ENCODE measurements at places on chromosomes 1 and 21.

DNA sequence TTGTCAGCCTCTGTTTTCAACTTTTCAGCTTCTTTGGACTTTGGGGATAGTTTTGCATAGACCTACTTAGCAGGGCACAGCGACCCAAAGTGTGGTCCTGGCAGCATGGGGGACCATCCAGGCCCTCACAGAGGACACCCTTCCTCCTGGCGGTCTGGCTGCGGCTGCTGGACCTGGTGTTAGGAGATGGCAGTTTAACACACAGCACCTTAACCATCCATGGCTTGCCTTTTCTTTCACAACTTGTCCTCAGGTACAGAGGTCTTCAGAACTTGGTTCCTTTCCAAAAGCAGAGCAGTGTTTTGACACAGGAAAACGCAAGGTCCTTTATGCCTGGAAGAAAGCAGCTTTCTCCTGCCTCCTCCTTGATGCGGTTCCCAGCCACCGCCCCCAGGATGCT lies 68.1 kb downstream of the RHOU start:
- no peak for DNase-seq

DNA sequence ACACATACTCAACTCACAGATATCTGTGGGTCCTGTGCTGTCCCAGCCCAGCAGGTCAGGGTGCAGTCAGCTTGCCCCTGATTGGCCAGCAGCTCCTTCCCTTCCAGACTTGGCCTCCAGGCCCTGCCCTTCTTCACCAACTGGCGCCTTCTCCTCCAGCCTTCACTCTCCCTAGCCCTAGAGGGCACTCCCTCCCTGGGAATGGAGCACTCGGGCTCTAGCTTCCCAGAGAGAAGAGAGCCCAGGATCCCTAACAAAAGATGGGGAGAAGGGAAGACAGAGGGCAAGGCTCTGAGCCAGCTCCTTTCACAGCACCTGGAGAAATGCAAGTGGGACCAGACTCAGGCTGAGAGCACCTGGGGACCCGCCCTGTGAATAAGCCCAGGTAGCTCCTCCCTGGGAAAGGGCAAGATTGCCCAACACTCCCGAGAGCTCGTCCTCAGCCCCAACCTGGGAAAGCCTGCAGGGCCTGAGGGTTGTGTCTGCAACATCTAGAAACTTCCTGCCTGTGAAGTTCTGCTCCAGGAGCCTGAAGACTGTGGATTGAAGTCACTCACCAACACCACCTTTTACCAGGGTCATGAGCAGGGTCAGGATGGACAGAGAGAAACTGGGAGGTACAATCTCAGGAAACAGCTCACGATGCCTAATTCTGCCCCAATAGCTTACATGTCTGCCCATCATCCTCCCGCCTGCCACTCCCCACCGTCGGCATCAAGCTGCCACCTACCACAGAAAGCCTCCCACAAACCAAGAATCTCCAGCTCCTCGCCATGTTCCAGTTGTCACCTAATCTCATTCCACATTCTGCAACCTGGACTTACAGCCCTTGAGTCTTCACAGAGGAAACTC lies at the start of gene PGLYRP4:
Gene PGLYRP4, minus strand, starts transcription at position 331 of the 852 bp plus-strand sequence. CDS start 909 bp downstream, outside the sequence.
- no peak for DNase-seq

- DNase-seq, result no peak
Measured at GRCh38 chr1:101587741-101588140, 350.9 kb downstream of the S1PR1 start.

DNA sequence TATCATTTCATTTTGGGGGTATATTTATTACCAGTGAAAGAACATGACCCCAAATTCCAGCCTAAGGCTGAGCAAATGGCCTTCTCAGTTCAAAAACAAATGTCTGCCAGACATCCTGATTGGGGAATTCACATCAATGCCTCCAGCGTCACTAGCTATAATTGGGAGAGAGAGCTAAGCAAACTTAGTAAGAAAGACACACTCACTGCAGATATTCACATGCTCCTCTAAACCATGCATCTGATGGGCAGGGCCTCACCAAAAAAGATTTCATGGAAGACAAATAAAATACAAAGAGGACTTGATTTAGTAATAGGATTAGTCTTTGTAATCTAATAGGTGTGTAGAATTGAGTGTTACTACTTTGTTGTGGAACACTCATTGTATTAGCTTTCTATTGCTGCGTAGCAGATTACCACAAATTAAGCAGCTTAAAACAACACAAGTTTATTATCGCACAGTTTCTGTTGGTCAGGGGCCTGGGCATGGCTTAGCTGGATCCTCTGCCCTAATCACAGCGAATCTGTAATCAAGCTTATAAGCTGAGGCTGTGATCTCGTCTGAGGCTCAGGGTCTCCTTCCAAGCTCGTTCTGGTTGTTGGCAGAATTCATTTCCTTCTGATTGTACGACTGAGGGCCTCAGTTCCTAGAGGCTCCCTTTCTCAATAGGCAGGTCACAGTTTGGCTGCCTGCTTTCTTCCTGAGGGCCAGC lies 243.0 kb downstream of the PBX1 start:
- no peak for DNase-seq

- DNase-seq, result no peak
Measured at GRCh38 chr1:75470448-75470847, 140.5 kb downstream of the SLC44A5 start.

GRCh38 chr1:90730243-90731022 lies 13.3 kb upstream of the BARHL2 start:
- no peak for DNase-seq

GRCh38 chr1:26153966-26154532 lies 4.8 kb upstream of the FAM110D start:
- no peak for DNase-seq

- DNase-seq, result no peak
Measured at GRCh38 chr1:66951513-66951912, 26.7 kb downstream of the MIER1 start.

DNA sequence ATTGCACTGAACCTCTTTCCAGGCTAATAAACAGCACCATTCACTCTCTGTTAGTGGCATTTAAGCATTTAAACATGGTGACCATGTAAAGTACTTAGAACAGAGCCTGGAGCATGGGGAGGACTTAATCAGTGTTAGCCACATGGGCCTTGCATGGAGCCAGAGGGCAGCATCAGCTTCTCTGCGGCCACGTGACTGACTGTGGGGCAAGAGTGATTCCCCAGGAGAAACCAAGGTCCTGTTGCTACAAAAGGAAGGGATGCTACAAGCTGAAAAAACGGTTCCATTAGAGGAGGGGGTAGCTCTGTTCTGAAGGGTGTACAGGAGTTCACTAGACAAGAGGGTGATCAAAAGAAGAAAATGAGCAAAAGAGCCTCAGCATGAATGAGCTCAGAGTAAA lies 256.8 kb downstream of the MATN1 start:
- DNase-seq, result no peak

- DNase-seq, result no peak
Measured at GRCh38 chr1:85393490-85393889, 71.5 kb downstream of the DDAH1 start.

GRCh38 chr1:245894843-245895242 lies 612.2 kb downstream of the SMYD3 start:
- DNase-seq, result no peak

DNA sequence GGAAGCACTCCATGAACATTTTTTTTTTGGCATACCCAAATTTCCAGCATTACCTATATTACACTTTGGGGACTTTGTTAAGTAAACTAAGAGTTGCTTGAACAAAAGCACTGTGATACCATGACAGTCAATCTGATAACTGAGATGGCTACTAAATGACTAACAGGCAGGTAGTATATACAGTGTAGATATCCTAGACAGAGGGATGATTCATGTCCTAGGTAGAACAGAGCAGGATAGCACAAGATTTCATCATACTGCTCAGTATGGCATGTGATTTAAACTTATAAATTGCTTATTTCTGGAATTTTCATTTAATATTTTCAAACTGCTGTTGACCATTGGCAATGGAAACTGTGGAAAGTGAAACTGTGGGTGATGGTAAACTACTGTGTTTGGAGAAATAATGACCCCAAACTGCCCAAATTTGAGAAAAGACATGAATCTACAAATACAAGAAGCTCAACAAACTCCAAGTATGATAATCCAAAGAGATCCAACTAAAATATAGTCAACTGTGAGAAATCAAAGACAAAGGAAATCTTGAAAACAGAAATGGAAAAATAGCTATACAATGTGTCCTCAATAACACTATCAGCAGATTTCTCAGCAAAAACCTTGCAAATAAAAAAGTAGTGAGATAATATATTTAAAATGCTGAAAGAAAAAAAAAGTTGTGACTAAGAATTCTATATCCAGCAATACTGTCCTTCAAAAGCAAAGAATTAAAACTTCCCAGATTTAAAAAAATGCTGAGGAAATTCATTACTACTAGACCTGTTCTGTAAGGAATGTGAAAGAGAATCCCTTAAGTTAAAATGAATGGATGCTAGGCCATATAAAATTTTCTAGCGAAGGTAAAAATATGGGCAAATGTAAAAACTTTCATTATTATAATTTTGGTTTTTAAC lies 410.4 kb downstream of the DUSP10 start:
- no peak for DNase-seq

GRCh38 chr1:25568834-25569596 lies 25.6 kb downstream of the LDLRAP1 start:
- no peak for DNase-seq

- no peak for DNase-seq
Measured at GRCh38 chr1:38558055-38558454, 301.5 kb downstream of the RRAGC start.

- DNase-seq, result no peak
Measured at GRCh38 chr1:29239142-29239541, 2.8 kb downstream of the PTPRU start.

DNA sequence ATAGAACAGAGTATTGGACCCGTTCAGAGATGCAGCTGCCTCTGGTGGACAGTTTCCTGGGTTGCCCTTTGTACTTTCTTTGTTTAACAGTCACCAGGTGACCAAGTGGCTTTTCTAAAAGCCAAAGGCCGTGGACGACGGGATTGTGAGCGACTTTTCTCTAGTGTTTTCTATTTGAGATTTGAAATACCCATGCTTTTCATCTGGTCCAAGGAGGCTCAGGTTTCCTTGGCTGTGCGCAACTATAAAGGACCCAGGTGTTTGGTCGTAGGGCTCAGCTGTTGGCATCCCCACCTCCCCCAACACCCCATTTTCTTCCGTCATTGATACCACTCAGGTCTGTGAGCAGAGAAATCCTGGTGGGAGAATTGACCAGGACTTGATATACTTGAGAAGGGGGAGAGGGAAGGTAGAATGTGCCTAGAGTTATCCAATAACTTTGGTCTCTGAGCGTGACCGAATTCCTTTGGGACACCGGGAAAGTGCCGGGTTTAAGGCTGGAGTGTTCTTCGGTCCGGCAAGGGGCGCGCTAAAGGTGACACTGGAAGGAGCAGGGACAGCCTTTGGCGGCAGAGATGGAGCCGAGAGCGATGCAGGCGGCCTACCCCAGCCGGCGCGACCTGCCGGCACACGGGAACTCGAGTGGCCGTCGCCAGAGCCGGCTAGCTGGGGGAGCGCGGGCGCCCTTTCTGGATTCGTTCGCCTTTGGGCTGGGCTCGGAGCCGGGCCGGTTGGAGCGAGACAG lies 83.4 kb upstream of the BMP8A start:
- DNase-seq, result no peak

DNA sequence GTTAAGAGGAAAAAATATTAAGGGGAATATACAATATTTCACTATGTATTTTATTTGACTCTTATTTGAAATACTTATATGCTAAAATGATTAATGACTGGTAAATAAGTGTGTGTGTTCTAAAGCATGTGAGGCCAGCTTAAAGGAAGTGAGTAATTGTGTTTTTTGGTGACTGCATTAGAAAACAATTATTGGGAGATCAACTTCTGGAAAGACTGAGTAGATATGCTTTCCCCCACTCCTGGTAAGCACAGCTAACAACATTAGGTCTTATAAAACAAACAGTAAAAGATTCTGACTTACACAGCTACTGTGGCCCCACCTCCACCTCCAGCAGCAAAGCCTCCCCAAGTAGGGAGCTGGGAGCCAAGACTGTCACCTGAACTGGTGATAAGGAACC lies 403.0 kb downstream of the SRGAP2C start:
- no peak for DNase-seq

DNA sequence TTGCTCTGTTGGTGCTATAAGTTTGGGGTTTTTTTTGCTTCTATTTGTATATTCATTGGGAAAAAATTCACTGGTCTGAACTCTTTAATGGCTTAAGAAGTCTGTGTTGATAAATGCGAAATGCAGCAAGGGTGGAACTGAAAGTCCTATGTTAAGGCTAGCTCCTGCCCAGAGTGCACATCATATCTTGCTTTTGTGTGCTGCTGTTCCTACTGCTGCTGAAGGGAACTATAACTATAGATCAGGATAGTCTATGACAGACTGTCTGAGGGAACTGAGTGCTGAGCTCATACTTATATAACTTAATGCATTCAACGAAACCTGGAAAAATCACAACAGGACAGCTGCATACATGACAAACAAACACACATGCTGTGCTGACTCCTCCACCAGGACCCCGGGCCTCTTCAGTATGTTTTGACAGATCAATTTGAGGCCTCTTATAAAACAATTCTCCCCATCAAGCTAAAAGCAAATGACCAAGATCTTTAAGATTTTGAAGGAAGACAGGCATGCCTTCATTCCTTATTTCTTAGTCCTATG lies 1031.5 kb upstream of the ADGRL2 start:
- DNase-seq, result no peak

GRCh38 chr1:212633161-212633560 lies 24.6 kb downstream of the ATF3 start:
- no peak for DNase-seq

GRCh38 chr21:34743831-34744230 lies 75.0 kb downstream of the CLIC6 start:
- DNase-seq, result no peak

- DNase-seq, result no peak
Measured at GRCh38 chr1:175463853-175464252, 271.3 kb upstream of the KIAA0040 start.

- DNase-seq, result no peak
Measured at GRCh38 chr1:186762653-186763052, 66.1 kb upstream of the PLA2G4A start.

DNA sequence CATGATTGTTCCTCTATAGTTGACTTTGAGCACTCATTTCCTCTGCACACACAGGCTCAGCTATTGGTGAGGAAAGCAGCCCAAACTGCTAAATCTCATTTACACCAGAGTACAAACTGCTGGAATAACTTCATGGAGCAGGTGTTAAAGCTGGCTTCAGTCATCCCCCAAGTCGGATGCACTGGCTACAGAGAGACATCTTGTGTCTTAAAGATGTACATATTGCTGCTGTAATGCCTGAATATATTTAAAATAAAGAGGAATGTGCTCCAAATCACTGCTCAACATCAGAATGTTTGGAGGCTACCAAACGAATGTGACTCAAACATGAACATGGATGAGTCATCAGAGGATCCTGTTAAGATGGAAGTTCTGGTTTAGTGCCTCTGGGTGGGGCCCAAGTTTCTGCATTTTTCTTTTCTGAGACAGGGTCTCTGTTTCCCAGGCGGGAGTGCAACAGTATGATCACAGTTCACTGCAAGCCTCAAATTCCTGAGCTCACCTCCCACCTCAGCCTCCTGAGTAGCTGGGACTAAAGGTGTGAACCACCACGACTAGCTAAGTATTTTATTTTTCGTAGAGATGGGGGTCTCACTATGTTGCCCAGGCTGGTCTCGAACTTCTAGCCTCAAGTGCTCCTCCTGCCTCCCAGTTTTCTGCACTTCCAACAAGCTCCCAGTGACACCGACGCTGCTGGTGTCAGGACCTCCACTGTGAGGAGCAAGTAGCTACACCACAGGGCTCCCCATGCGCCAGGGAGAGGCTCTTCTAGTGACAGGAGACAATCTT lies 79.0 kb upstream of the KRTAP19-8 start:
- DNase-seq, result no peak

- DNase-seq, result no peak
Measured at GRCh38 chr1:196660852-196661251, 9.0 kb downstream of the CFH start.

- no peak for DNase-seq
Measured at GRCh38 chr1:41742219-41742618, 176.5 kb downstream of the HIVEP3 start.

Data from CD8-positive, alpha-beta T cell (primary cell).